Mesothelial cell of epicardium (in vitro differentiated cells): ENCODE measurements at places on chromosomes 1 and 21.

- no peak for DNase-seq
Measured at GRCh38 chr1:156226116-156226538, 13.3 kb downstream of the PMF1 start.

- no peak for DNase-seq
Measured at GRCh38 chr1:156119503-156120209, 5.1 kb downstream of the LMNA start.

GRCh38 chr1:91885716-91886506 lies at the start of gene TGFBR3:
TGFBR3 (minus strand) TSS chr1:91886151; CDS start chr1:91861531, 24,620 bp downstream.
- peak; percentile 80 for DNase-seq

DNA sequence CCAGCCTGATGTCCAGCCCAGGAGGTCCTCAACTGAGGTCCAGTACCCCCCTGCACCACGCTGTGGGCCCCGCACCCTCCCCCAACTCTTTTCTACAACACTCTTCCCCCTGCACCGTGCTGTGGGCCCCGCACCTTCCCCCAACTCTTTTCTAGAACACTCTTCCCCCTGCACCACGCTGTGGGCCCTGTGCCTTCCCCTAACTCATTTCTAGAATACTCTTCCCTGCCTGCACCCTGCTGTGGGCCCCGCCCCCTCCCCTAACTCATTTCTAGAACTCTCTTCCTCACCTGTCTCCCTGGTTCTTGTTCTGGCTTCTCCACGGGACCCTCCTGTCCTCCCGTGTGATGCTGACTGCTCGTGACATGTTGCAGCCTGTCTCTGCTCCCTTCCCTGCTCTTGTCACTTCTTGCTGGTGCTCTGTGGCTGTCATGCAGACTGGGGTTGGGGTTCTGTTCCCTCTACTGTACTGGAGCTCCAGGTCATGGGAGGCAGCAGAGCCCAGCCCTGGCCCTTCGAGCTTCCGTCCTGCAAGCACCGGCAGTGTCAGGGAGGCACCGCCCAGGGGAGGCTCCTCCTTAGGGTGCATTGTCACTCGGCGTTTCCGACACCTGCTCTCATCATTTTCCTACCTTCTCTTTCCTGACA lies 160.1 kb upstream of the COL6A1 start:
- peak; percentile 35 for DNase-seq

GRCh38 chr1:213969958-213970555 lies 17.7 kb upstream of the PROX1 start:
- DNase-seq: no peak

DNA sequence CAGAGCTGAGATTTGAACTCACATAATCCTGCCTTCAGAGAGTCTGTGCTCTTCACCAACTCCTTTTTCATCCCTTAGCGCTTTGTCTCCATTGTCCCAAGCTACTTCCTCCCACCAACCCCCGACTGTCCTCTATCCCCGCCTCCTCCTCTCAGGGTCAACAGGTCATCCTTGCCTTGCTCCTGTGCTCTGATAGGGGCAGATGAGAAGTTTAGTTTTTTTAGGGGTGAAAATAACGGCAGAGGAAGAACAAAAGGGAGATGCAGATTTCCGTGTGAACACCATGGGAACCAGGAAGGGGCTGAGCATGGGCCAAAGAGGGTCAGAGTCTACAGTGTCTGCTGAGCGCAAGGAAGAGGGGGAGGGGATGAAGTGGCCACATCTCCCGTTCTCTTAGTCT lies 31.9 kb downstream of the GLUL start:
- DNase-seq: no peak

DNA sequence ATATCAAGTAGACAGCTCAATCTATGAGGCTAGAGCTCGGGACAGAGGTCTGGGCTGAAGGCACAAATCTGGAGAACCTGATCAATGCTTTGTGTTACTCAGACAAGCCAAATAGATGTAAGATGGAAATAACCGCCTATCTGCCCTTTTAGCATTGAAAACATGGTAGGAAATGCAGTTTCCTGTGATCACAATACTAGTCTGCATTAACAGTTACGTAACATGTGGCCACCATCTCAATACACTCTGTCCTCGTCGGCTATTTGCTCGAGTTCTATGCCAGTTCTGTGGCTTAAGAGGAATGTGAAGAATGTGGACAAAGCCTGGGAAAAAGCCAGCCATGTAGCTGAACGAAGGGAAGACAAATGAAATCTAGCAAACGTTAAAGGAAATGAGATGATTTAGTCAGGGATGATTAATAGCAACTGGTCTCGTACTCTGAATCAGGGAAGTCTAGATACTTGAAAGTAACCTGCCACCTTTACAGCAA lies 73.3 kb downstream of the HSF2BP start:
- DNase-seq: no peak

DNA sequence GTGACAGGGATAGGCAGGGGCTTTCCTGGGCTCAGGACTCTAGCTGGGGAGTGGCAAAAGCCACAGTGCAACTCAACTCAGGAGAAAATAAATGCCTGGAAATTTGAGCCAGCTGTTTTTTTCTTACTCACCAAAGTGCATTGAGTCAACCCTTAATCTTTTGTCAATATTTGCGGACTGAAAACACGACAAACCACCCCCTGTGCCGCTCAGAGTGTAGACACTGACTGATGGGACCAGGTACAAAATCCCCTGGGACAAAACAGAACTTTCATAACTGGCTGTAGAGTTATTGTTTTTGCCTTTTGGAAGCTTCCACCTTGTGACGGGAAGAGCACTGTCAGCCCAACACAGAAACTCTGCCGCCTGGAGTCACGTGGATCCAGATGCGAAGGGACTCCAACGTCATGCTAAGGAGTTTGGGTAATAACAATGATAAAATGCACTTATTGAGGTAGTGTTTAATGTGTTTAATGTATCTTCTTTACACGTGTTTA lies 164.6 kb downstream of the PLPP3 start:
- no peak for DNase-seq

DNA sequence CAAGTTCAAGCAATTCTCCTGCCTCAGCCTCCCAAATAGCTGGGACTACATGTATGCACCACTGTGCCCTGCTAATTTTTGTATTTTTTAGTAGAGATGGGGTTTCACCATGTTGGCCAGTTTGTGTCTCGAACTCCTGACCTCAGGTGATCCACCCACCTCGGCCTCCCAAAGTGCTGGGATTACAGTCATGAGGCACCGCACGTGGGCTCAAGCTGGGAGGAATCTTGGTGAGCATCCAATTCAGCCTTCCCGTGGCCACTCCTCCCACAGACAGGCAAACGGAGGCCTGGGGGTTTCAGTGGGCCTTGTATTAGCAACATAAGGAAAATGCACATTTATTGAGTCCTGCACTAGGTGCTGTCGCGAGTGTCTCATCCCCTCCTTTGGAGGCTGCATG lies 24.5 kb upstream of the VWA5B1 start:
- DNase-seq: no peak

GRCh38 chr1:7549277-7550161 lies 221.6 kb upstream of the VAMP3 start:
- DNase-seq: no peak

GRCh38 chr1:238778113-238778512 lies 608.3 kb upstream of the CHRM3 start:
- DNase-seq: no peak

DNA sequence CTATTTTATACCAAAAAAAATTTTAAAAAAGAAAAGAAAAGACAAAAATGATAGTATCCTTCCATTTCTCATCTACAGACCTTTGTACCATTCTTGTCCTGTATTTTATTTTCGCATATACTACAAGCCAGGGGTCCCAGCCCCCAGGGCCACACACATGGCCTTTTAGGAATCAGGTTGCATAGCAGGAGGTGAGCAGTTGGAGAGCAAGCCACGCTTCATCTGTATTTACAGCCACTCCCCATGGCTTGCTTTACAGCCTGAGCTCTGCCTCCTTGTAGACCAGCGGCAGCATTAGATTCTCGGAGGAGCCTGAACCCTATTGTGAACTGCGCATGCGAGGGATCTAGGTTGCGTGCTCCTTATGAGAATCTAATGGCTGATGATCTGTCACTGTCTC lies 39.8 kb downstream of the RASSF5 start:
- DNase-seq: no peak

GRCh38 chr1:66182551-66183178 lies 351.3 kb upstream of the SGIP1 start:
- DNase-seq: peak; percentile 39

- DNase-seq: no peak
Measured at GRCh38 chr1:67850151-67850551, 16.9 kb upstream of the GNG12 start.

GRCh38 chr1:241939798-241940197 lies 17.8 kb upstream of the BECN2 start:
- DNase-seq: no peak

- no peak for DNase-seq
Measured at GRCh38 chr1:53956308-53957168, 10.4 kb downstream of the LRRC42 start.

GRCh38 chr1:157137408-157138219 lies 581 bp downstream of the ETV3 start:
- DNase-seq: peak; percentile 47
